ENCODE measurements at places on chromosomes 1 and 21.

DNA sequence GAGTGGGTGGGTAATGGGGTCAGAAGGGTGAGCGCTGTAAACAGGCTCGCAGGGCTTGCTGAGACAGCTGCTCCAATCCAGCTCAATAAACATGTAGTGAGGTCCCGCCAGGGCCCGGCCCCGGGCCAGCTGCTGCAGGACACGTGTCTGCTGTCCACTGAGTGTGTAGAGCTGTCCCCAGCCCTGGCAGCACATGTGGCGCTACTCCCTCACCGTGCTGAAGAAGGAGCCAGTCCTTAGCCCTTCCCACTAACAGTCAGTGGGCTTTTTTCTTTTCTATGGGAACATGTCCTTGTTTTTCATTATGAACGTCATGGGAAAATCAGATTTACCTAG, 78.9 kb upstream of the C1orf174 start:
- no peak for DNase-seq

- DNase-seq = no peak
These were observed 142.5 kb downstream of the DAB1 start for GRCh38 chr1:57281324-57281723.

DNA sequence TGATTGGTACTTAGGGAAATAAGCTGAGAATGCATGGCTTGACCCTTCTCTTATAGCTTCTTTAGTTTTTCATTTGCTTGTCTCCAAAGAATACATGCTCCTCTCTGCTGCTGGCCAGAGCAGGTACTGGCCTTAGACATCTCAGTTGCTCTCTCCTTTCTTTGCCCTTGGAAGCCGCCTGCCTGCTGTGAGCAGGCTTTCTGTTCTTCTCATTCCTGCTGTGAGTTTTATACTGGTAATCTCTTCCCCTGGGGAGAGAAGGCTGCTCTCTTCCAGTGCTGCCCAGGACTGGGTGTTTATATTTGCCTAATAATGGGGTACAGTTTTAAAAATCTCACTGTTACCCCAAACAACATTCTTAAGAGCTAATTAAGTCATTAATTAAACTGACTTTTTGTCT, 323.5 kb upstream of the LRRC7 start:
- no peak for DNase-seq

GRCh38 chr1:235642011-235642942, 7.3 kb downstream of the GNG4 start:
- DNase-seq = peak; percentile 78

DNA sequence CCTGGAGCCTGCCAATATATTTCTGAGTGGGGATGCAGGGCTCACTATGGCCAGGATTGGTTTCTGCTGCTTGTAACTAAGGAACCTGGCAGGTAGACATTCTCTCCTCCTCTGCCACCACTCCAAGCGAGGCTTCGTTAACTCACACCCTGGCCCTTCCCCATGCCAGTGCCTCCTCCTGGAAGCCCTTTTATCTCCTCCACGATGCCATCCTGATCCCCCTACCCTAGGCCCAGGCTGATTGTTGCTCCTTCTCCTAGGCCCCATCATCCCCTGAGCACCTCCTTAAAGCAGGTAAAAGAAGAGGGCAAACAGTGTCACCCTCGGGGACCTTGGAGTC, 118.5 kb downstream of the DMRTB1 start:
- no peak for DNase-seq

DNA sequence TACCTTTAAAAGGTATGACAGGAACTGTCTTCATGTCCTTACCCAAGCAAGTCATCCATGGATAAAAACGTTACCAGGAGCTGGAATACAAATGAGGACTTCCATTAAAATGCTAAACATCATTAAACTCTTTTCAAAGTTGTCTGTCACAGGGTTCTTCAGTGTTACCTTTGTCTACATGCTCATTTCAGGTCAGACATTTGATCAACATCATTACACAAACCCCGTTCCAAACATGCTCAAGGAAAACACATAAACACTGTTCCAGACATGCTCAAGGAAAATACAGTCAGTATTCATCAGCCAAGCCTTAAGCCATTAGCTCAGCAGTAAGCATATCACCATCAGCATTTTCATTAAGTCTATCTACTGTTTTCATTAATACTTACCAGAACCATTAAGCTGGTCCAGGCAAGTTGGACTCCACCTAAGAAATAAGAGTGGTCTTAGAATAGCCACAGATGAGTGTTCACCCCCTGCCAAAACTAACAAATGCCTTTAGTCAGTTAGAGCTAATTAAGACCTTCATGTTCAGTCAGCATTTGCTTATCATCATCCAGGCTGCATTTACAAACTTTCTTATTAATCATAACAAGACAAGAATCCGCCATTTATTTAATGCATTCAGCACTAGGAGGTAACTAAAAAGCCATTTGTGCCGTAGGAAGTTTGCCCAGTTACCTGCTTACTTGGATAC, 2.2 kb downstream of the GAS5 start:
- no peak for DNase-seq

DNA sequence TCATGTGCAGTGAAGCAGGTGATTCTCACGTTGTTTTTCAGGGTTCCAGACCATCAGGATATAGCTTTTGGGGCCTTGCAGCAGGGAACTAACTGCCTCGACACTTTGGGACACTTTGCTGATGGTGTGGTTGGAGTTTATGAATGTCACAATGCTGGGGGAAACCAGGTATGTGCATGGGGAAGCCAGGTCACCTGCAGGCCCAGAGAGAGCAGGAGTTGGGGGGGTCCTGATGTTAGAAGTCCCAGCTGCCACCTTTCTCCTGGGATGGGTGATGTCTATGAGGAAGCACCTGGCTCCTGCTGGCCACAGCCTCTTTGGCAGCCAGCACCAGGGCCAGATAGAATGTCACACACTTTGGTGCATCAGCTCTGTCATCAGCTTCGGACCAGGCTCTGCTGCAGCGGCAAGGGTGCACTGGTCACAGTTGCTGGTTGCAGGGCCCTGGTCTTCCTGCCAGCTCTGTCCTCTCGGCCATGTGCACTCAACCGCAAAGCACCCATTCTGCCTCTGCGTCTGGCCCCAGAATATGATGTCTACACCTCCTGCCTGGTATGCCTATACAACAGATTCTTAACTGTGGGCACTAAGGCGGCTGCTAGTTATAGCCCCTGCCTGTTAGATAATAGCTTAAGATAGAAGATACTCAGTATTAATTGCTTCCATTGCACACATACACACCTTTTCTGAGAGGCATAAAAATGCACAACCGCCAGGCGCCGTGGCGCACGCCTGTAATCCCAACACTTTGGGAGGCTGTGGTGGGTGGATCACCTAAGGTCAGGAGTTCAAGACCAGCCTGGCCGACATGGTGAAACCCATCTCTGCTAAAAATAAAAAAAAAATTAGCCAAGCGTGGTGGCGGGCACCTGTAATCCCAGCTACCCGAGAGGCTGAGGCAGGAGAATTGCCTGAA, 160.7 kb downstream of the PGBD5 start:
- no peak for DNase-seq

GRCh38 chr21:29231756-29232529, 66.8 kb upstream of the BACH1 start:
- DNase-seq = no peak

DNA sequence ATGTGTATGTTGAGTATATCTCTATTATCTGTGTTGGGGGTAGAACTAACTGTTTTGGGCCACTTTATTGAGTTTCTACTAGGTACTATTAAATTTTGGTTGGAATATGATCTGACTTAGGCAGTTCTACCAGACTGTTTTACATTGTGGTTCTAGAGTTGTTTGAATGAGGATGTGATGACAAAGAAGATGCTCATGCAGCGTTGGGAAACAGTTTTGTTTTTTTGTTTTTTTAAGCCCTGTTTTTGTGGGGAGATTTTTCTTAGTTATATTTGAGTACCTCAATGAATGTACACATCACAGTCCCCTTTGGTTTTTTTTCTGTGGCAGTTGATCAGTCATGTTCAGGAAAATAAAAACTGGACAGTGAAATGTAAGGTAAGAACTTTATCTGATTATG, 40.1 kb downstream of the TMED5 start:
- DNase-seq = no peak

- no peak for DNase-seq
These were observed 198.2 kb downstream of the LRRC7 start for GRCh38 chr1:69765951-69766350.

DNA sequence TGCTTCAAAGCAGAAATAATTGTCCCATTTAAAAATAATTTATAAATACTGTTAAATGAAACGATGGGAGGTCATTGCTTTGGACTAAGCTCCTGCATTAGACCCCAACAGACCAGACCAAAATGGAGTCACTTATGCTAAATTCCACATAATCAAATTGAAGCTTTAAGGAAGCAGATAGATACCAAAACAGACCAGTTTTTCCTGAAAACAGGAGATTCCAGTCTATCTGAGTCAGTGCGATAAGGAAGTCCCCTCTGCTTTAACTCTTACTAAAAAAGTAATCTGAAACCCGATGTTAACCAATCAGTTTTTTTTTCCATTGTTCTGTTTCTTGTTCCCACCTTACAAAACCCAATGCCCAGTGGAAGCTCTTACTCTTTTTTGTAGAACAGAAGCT, 16.2 kb upstream of the DNASE2B start:
- DNase-seq = no peak

DNA sequence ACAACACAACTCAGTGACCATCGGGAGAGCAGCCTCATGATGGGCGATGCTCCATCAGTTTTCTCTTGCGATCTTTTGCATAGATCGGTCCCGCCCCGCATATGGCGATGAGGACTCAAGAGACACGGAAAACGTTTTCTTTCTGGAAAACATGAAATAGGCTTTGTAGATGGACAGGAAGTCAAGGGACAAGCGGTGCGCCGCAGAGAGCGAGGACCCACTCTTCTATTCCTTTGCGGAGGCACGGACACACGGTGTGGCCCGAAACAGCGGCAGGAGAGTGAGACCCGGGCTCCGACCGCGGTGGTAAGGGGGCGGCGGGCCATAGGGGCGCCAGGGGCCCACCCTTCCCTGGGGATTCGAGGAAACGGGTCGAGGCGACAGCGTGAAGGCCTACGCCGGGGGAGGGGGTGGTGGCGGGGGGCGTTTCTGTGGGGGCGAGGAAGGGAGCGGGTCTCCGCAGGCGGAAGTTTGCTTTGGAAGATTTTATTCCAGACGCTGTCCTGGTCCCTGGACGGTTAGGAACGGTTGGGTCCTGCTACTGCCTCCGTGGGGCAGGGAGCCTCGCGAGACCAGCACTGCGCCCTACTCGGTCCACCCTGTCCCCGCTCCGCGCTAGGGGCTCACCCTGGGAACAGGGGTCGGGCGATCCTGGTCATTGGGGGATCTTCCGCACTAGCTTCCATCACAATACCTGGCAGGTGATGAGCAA, 796 bp upstream of the TDRKH start:
- DNase-seq = peak; percentile 14
